ENCODE measurements at places on chromosomes 7 and 10.

- DNase-seq: no peak
These were observed 191.9 kb upstream of the AGK start for GRCh38 chr7:141359262-141359661.

GRCh38 chr10:12511651-12512050, 162.3 kb downstream of the CAMK1D start:
- DNase-seq: no peak

GRCh38 chr7:69335331-69335730, 262.9 kb upstream of the AUTS2 start:
- no peak for DNase-seq

- no peak for DNase-seq
These were observed 111.2 kb downstream of the VIPR2 start for GRCh38 chr7:159033473-159033825.

GRCh38 chr10:132836832-132837540, 51.0 kb upstream of the NKX6-2 start:
- DNase-seq: peak; percentile 71

DNA sequence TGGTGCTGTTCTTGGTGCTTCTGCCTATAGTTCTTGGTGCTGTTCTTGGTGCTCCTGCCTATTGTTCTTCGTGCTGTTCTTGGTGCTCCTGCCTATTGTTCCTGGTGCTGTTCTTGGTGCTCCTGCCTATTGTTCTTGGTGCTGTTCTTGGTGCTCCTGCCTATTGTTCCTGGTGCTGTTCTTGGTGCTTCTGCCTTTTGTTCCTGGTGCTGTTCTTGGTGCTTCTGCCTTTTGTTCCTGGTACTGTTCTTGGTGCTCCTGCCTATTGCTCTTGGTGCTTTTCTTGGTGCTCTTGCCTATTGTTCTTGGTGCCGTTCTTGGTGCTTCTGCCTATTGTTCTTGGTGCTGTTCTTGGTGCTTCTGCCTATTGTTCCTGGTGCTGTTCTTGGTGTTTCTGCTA, 71.1 kb downstream of the PTPRN2 start:
- no peak for DNase-seq

- no peak for DNase-seq
These were observed 337.9 kb downstream of the FGFR2 start for GRCh38 chr10:121260377-121260776.

DNA sequence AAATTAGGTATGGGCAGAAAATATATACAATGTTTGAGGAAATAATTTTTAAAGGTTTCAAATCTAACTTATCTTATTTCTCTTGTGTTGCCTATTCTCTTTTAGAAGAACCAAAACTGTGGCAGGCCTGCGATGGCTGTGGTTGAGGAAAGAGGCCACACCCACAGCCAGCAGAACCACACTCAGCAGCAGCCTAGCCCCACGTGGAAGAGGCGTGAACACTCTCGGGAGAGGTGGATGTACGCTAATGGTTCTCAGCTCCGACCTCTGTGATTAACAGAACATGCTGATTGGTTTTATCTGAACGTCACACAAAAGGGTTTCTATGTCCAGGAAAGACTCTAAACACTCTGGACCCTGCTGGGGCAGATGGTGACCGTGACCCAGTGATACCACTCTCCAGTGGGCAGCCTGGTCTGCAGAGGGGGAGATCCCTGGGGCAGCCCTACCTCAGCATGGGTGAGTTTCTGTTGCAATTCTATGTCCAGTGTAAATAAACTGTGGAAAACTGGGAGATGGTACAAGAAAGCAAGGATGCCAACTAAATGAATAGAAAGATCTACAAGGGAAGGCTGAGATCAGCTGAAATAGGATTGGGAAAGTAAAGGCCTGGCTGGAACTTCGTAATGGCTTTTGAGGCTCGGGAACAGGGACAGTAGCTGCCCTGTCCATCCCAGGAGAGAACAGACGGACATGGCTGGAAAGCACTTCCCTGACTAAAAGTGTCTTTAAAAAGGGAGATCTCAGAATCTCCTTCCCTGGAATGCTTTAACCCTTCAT, 26.6 kb downstream of the DIP2C start:
- no peak for DNase-seq

GRCh38 chr7:147999962-148000361, 590.6 kb upstream of the C7orf33 start:
- DNase-seq: no peak

GRCh38 chr10:70498970-70499835, 20.6 kb downstream of the PALD1 start:
- DNase-seq: no peak

- DNase-seq: no peak
These were observed 46.7 kb upstream of the DLG5 start for GRCh38 chr10:77973276-77973675.
